ENCODE measurements at places on chromosomes 1 and 21.

GRCh38 chr1:150619576-150620509 lies 9.6 kb downstream of the ENSA start:
- no peak for DNase-seq

DNA sequence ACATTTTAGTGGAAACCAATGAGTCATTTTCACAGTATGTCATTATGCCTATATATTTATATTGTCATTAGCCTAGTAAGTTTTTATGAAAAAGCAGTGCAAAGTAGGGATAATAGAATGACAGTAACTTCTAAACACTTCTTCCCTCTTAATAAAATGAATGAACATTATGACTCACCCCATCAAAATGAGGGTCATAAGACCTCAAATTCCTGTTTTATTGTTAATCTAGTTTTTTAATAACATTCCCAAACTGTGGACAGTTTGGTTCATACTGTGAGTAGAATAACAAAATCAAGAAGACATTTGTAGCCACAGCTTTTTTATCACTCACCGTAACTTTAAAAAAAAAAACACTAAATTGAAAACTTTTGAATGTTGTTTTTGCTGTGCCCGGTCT lies 160.5 kb downstream of the LRRC40 start:
- no peak for DNase-seq

GRCh38 chr1:241271427-241271826 lies 85.6 kb downstream of the RGS7 start:
- no peak for DNase-seq

DNA sequence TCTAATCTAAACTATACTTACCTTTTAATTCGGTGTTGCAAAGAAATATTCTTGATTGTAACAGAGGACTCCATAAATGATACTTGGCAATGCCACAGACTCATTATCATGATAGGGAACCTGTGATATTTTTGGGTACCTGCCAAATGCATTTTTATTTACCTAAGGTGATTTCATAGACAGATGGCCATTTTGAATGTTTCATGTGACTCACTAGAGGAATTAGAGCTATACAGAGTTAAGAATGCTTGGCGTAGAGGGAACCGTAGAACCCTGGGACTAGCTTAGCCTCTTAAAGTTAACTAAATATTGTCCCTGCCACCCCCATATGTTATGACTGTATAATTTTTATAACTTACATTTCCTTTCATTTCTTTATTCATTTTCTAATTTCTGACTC lies 136.1 kb downstream of the DISP1 start:
- no peak for DNase-seq

GRCh38 chr1:207463571-207463970 lies 9.4 kb downstream of the CR2 start:
- DNase-seq: no peak

- DNase-seq: no peak
These were observed 36.3 kb upstream of the TDRD10 start for GRCh38 chr1:154465621-154466195.

DNA sequence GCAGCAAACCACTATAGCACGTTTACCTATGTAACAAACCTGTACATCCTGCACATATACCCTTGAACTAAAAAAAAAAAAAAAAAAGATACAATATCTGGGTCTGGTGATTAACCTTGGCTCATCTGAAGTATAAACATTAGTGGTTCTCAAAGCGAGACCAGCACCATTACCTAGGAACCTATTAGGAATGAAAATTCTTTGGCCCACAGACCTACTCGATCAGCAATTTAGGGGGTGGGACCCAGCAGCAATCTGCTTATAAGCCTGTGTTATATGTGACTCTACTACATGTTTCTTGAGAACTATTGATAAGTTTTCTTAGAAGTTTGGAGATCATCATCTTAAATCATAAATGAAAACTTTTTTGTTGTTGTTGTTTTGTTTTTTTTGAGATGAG lies 9.7 kb upstream of the SPATA1 start:
- no peak for DNase-seq

DNA sequence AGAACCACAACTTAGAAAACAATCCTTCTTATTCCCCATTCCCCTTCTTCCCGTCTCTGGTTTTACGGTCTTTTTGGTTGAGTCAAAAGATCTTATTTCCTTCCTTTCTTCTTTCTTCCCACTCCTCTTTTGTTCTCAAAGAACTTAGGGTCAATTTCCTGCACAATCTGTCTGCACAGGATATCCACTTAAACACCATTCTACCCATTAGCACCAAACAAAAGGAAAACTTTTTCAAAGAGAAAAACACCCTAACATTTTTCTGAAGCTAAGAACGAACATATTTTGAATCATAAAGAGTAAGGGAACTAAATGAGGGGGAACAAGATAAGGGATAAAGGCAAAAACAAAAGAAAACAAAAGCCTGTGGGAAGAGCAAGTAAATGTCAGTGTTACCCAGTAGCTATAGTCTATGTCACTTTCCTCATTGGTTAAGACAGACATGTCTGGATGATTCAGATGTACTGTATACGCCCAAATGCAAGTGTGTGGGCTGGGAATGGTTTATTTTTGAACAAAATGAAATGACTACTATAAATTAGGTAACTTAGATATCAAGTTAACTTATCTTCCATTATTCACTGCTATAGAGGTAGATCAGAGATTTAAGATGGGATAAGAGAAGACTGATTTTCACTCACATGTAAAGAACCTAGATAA lies 59.9 kb downstream of the TOR3A start:
- DNase-seq: no peak

DNA sequence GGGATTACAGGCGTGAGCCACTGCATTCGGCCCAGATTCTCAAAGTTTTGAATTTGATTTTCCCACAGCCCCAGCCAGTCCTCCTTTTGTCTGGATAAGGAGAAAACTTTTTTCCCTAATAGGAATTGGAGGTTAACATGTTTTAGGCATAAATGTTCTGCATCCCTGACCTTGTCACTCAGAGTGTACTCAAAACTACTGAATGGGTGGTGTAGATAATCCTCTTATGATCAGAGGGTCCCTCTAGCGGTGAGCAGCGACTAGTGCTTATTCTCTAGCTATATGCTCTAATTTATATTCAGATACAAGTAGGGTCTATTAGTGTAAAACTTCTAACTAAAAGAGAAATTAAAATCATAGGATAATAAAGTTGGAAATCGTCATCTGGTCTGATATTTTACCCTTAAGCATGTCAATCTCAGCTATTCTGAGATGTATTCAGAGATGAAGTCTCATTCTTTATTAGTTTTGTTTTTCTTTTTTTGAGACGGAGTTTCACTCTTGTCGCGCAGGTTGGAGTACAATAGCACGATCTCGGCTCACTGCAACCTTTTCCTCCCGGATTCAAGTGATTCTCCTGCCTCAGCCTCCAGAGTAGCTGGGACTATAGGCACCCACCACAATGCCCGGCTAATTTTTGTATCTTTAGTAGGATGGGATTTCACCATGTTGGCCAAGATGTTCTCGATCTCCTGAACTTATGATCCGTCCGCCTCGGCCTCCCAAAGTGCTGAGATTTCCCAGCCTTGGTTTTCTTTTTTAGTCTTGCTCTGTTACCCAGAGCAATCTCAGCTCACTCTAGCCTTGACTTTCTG lies 2.7 kb upstream of the PSMD4 start:
- peak; percentile 51 for DNase-seq

DNA sequence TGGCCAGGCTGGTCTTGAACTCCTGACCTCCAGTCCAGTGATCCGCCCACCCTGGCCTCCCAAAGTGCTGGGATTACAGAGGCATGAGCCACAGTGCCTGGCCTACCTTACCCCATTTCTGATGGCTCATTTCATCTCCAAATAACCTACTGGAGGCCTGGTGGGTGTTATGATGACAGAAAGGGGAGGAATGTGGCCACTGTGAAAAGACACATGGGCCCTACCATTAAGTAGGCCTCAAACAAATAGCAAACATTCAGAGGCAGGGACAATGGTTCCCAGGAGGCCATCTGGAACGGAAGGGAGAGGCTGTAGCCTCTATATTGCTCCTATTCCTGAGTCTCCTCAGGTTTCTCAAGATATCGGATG lies 932 bp upstream of the FCRLA start:
- DNase-seq: no peak

DNA sequence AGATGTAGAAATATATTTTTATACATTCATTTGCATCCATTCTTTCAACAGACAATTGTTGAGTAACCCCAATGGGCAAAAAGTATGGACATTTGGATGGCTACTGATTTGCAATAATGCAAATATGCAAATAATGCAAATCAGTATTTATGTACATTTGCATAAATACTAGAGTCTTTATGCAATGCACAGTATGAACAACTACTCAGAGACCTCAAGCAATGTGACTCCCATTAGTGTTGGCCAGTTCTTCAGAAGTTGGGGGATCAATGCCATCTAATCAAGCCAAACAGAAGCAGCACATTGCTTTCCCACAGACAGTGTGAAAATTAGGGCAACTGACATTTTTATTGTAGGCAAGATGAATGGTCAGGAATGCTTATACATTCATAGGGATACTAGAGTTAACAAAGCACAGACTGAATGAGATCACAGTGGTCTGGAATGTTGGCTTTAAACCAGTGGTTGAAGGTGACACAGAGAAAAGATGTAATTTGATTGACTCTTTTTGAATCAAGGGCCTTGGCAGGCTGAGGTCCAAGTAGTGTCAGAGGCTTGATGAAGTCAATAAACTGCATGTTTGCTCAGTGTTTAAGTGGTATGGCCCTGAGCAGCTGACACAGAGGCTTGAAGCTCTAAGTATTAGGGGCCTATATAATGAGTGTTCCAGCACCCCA lies 256.6 kb downstream of the CTH start:
- DNase-seq: no peak
